ENCODE measurements at places on chromosomes 11 and 22. TPM values are rescaled to one million over a fixed set of nuclear protein-coding genes. Genes with fewer than 3 reads are reported as not detected.

- DNase-seq: no peak
Observed at GRCh38 chr22:21916309-21916918, 36.2 kb downstream of the PPM1F start.

MPZL3 gene
- 8.7 TPM for total RNA-seq

- no peak for DNase-seq
Observed at GRCh38 chr11:64598797-64599697, 8.0 kb downstream of the SLC22A12 start.

GRCh38 chr22:48891688-48892577 is 935.7 kb downstream of the BRD1 start:
- DNase-seq: no peak

GRCh38 chr22:22706253-22706915 is 62.0 kb downstream of the GGTLC2 start:
- no peak for DNase-seq

OR52R1 gene
- total RNA-seq: not detected

TPP1 gene
- 94.6 TPM for total RNA-seq

POU2AF1 gene
- total RNA-seq: not detected

DNA sequence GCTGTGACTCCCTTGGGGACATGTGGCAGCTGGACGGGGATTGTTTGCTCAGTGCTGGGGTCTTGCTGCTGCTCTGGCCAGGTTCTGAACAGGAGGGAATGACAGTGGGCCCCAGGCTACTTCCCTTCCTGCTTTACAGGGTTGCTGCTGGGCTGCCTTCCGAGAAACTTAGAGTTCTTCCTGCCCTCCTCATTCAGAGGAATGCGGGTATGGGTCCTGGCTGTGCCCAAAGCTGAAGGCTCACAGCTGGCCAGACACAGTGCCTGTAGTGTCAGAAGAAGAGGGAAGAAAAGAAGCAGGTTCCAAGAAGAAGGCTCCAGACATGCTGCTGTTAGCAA is 108.3 kb upstream of the PARVA start:
- peak; percentile 82 for DNase-seq

- peak; percentile 89 for DNase-seq
Observed at GRCh38 chr22:45318168-45318557, 8.4 kb downstream of the FAM118A start.

GRCh38 chr11:30919389-30920152 is 333.4 kb upstream of the MPPED2 start:
- DNase-seq: peak; percentile 16

GRCh38 chr11:134560066-134560465 is 148.0 kb upstream of the B3GAT1 start:
- no peak for DNase-seq

BATF2 gene
- total RNA-seq: 6.2 TPM

DNA sequence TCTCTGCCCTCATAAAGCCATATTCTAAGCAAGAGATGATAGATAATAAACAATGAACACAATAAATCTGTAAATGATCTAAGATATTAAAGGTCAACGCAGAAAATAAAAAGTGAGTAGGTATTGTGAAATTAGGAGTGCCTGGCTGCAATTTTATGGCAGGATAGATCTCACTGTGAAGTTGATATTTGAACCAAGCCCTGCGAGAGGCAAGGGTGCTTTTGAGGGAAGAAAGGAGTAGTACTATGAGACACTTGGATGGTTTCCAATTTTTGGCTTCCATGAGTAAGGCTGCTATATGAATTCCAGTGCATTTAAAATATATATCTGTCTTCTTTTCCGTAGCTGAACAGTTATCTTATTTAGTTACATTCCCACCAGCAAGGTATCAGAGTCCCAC is 720.0 kb upstream of the CNTN5 start:
- DNase-seq: peak; percentile 3

- DNase-seq: no peak
Observed at GRCh38 chr11:134062265-134063123, 6.4 kb upstream of the JAM3 start.

GRCh38 chr11:117603932-117604331 is 193.1 kb downstream of the DSCAML1 start:
- no peak for DNase-seq

CRYBB2 gene
- total RNA-seq: 0.30 TPM

TRIM49D2 gene
- not detected for total RNA-seq

DNA sequence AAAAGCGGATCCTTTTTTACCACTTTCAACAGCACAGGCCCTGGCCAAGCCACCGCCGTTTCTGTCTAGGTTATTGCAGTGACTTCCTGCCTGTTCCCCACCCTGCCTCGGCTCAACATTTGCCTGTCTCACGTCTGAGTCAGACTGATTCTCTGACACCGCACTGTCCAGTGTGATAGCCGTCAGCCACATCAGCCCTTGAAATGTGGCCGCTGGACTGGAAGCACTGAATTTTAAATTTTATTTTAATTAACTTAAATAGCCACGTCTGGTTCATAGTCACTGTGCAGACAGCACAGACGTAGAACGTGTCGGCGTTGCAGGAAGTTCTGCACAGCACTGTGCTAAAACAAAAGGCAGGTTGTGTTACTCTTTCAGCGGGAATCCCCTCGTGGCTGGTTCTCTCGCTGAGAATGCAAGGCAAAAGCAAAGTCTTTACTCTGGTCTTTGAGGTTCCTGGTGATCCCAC is 56.3 kb upstream of the ADSL start:
- DNase-seq: no peak

SYT13 gene
- 7.2 TPM for total RNA-seq

- DNase-seq: no peak
Observed at GRCh38 chr11:122322329-122322728, 206.3 kb upstream of the BLID start.

- DNase-seq: no peak
Observed at GRCh38 chr11:132006884-132007580, 636.6 kb downstream of the NTM start.

- DNase-seq: no peak
Observed at GRCh38 chr11:117055469-117055868, 42.8 kb downstream of the SIK3 start.

- peak; percentile 86 for DNase-seq
Observed at GRCh38 chr11:107858217-107859070, at the start of gene SLC35F2. TSS of gene SLC35F2 (minus strand) at chr11:107858787. CDS start at chr11:107858767, 20 bp downstream.

DNA sequence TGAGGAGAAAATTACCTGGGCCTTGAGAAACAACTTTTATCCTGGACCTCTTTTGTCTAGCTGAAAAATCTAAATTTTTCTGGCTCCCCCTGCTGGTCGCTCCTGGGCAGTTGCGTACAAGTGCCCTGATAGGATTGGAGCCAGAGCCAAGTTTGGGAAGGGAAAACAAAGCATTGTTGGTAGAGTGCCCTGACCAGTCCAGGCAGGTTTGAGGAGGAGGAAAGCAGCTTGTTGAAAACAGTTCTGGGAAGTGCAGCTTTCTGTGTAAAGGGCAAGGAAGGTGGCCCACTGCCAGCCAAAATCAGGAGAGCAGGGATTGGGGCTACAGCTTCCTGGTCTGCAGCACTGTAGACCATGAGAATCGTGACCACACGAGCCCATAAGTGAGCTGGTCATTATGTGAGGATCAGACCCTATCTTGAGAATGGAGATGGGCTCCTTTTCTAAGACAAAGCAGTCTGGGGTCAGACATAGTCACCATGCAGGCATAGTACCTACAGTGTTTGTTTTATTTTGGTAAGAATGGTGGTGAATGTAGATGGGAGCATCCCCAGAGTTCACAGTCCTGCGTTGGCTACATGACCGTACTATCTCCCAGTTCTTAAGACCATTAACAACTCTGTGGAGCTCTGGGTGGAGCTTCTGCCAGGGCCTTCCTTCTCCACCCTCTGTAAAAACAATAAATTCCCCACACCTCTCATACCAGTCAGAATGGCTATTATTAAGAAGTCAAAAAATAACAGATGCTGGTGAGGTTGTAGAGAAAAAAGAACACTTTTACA is 21.3 kb upstream of the PIK3IP1 start:
- DNase-seq: peak; percentile 49

GRCh38 chr11:107041088-107041444 is 22.8 kb upstream of the GUCY1A2 start:
- DNase-seq: peak; percentile 90

GRCh38 chr11:20489948-20490347 is 102.4 kb downstream of the PRMT3 start:
- DNase-seq: no peak

GRCh38 chr11:65014726-65015227 is 817 bp downstream of the ARL2 start:
- no peak for DNase-seq

GRCh38 chr22:50320116-50320515 is 6.7 kb downstream of the DENND6B start:
- no peak for DNase-seq

PANX2 gene
- total RNA-seq: 0.54 TPM

GRCh38 chr11:45517171-45517770 is 148.2 kb downstream of the CHST1 start:
- no peak for DNase-seq

- peak; percentile 91 for DNase-seq
Observed at GRCh38 chr11:70111269-70112016, 33.3 kb downstream of the ANO1 start.

TRIM6 gene
- total RNA-seq: 24.7 TPM

DNA sequence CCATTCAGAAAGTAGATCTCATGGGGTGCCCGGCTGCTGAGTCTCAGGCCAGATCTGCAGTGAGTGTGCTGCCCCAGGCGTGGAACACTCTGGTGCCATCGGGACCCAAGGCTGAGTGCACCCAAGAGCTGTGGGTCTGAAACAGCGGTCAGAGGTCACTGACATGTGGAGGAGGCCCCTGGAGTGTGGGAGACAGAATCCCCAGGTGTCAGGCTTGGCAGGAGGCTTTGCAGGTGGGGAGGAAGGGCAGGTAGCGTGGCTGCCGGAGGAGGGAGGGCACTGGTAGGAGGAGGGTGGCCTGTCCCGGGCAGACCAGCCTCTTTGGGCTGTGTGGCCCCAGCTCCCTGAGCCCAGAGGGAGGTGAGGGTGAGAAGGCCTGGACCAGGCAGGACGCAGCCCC is 31.7 kb upstream of the KRTAP5-6 start:
- DNase-seq: no peak

- DNase-seq: peak; percentile 100
Observed at GRCh38 chr11:9759519-9760192, 95.8 kb downstream of the SWAP70 start.

DNA sequence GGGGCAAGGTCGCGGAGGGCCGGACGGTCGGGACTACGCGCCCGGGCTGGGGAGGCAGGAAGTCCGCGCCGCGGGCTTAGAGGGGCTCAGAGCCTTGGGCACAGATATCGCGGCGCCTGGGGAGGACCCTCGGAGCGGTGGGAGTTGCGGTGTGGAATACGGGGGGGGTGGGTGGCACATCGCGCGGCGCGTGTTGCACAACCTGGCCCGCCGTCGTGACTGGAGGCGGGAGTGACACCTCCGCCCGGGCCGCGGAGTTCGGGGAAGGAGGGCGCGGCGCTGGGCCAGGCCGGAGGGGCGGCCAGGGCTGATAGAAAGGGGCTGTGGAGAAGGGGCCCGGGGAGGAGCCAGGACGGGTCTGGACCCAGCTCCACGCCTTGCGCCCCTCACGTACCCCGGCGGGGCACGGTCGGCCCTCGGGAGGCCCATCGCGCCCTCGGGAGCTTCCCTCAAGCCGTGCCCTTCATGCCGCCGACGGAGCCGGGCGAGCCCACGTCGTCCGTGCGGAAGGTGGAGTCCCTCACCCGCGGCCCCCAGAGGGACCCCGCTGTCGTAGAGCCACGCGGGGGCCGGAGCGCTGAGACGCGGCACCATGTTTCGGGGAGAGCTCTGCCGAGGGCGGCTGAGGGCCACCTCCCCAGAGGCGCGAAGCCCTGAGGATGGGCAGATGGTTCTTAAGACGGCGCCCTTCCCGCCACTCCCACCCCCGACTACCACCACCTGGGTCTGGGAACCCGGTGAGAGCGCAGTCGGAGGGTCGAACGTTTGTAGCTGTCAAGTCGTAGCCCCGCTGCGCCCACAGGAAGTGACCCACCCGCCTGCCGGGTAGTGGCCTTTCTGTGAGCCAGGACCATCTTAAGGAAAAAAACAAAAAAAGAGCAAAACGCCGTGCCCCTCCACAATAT is 729 bp downstream of the IL17RA start:
- no peak for DNase-seq

- DNase-seq: no peak
Observed at GRCh38 chr11:102166175-102167064, 56.2 kb downstream of the YAP1 start.

MCAM gene
- 496 TPM for total RNA-seq
